ENCODE measurements at places on chromosomes 4 and X.
A peak's percentile ranks its signal among the peaks of the same experiment; 100 is the strongest.

- DNase-seq = no peak
Observed at GRCh38 chrX:10038585-10038984, 71.4 kb downstream of the CLDN34 start.

- DNase-seq = no peak
Observed at GRCh38 chr4:175770555-175770954, 41.5 kb downstream of the GPM6A start.

- DNase-seq = peak; percentile 58
Observed at GRCh38 chrX:267771-268261, 13.4 kb upstream of the PLCXD1 start.

DNA sequence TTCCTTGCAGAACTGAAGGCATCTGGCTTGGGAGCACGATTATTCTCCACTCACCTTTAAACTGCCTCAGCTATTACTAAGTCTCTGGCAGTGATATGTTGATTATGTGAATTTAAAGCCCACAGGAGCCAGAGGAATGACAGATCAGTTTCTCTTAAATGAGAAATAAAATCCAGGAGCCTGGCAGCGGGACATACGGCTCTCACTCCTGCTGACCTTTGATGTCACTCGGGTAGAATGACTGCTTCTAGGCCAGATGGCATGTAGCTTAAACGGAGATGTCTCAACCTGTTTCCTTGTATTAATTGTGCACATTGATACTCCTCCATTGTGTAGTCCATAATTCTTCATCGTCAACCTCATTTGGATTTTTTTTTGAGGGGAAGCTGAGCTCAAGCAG, 4.0 kb upstream of the CBLL2 start:
- DNase-seq = no peak

GRCh38 chr4:158624889-158625478, 46.7 kb downstream of the C4orf46 start:
- DNase-seq = no peak

DNA sequence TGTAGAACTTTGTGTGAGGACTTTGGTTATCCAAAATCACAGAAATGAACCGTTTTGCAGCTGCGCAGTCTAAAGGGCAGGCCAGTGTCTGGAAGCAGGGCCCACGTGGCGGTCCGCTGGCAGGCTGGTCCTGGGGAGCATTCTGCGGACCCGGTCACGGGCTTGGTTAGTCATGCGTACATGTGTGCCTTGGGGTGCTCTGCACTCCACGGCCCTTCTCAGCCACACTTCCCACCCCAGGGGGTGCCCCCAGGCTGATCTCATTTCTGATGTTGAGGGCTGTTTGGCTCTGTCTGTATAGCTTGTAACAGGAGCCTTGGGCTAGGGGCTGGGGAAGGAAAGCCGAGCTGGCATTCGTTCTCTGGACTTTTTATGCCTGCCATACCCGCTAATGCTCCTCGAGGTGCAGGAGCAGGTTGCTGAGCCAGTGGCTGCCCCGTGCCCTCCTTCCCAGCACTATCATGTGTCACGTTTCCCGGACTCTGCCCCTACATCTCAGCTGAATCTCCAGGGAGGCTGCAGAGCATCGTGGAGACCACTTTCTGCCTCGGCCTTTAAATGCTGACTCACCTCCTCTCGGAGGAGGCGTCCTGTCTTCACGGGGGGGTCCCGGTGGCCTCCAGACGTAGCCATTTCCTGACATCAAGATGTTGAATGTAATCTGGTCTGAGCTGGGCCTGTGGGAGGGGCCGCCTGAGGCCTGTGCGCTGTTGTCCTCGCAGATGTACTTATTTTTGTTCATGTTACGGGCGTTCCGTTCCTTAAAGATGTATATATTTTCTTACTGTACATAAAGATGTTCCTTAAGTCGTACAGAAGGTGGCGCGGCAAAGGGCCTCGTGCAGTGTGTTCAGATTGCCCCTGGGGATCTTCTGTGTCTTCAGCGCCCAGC, 11.4 kb upstream of the TADA2B start:
- DNase-seq = no peak

- no peak for DNase-seq
Observed at GRCh38 chrX:108332281-108332680, 105.9 kb downstream of the COL4A6 start.

- DNase-seq = no peak
Observed at GRCh38 chrX:134538316-134538715, 78.4 kb downstream of the HPRT1 start.

- no peak for DNase-seq
Observed at GRCh38 chrX:4239650-4240540, 526.4 kb upstream of the PRKX start.

GRCh38 chr4:99564921-99565320, 1.1 kb upstream of the TRMT10A start:
- no peak for DNase-seq

DNA sequence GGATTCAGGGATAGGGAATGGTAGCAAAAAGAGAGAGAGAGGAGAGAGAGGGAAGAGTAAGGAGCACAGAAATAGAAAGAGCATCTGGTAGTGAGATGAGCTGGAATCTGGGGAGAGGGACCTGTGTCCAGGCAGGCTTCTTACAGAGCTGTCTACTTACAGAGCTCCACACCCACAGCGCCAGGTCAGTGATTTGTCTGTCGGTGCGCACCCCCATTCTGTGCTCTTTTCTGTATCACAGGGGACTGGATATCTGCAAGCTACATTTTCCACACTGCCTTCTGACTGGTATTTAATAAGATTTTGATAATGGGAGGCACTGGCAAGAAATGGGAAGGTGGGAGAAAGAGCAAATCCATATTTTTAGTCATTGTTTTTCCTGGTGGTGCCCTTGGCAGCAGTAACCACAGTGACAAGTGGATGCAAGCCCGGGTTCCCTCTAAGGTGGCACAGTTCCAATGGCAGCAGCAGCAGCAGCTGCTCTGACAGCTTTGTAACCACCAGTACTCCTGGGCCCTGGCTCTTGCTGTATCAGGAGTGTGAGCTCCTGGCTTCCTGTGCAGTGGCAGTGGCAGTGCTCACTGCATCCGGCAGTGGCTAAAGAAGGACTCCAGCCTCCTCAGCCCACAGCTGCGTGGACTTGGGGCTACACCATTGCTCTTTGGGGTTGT, 300.5 kb downstream of the TRIML1 start:
- DNase-seq = no peak

- DNase-seq = no peak
Observed at GRCh38 chr4:140162596-140162995, 8.6 kb upstream of the MAML3 start.

DNA sequence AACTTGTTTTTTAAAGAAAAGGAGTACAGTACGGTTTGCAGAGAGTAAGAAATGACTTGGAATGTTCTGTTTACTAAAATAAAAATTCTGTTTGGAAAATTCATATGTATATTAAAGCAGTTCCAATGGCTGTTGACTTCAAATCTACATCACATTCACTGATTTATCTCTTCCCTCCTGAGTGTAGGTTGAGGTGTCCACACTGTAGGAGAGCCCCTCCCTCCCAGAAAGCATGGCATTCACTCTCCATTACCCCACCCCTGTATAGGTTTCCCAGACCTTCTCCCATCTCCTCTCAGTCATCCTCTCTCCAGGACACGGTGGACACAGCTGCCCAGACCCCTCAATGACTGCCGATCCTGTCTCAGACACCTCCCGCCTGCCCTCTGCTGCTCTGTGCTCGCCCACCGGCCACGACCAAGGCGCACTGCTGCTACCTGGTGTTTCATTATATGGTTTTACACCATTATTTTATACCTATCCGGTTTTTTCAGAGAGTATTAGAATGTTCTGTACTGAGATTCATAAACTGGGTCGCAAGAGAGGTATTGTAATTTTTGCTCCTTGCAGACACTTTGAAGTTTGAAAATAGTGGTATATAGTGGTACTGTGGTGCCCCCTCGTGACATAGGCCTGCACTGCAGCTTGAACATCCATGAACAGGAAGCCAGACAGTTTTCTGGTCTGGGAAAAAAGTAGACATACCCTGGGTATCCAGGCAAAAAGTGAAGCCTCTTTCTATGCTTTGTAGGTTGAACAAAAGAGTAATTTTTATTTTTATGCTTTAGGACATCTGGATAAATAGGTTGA, 38.8 kb upstream of the BEX4 start:
- peak; percentile 78 for DNase-seq

GRCh38 chr4:25144870-25145481, 15.3 kb downstream of the SEPSECS start:
- DNase-seq = no peak

DNA sequence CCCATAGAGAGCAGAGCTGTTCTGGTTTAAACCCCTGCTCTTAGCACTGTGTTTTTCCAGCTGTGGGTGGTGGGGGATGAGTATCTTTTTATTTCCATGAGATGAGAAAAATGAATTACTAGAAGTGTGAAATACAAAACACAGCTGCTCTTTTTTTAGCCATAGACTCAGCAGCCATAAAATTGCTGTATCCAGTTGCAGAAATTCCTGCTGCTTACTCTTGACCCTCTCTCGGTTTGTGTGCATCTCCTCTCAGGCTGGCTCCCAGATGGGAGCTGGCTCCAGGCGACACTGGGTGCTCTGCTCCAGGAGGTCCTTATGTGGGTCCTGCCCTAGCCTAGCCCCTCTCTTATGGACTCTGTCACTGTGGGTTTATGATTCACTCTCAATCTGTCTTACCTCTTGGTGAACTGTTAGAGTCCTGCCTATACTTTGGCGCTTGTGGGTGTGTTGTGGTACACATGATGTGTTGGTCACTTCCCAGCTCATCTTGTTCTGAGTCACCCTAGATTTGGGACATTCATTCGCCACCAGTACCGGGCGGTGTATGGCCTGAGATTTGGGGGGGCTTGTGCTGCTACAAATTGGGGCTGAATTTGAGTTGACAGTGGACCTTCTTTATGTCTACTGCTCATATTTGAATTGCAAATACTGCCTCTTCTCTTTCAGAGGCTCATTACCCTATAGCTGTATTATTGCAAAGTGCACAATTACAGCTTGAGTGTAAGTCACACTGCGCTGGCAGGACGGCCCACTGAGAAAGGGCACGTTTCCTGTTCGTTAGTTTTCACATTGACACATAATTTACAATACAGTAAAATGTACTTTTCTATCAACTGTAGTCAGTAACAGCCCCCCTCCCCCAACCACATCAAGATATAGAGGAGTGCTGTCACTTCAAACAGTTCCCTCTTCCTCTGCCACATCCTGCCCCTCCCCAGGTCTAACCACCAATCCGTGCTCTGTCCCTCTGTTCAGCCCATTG, 46.9 kb upstream of the MSANTD1 start:
- DNase-seq = no peak

- no peak for DNase-seq
Observed at GRCh38 chr4:1981251-1982058, 27.3 kb downstream of the NELFA start.

GRCh38 chrX:77771601-77772000, 14.4 kb downstream of the ATRX start:
- DNase-seq = no peak

GRCh38 chr4:93779228-93779627, 49.3 kb upstream of the ATOH1 start:
- DNase-seq = no peak

- DNase-seq = peak; percentile 58
Observed at GRCh38 chr4:25060963-25061340, 30.2 kb upstream of the LGI2 start.

DNA sequence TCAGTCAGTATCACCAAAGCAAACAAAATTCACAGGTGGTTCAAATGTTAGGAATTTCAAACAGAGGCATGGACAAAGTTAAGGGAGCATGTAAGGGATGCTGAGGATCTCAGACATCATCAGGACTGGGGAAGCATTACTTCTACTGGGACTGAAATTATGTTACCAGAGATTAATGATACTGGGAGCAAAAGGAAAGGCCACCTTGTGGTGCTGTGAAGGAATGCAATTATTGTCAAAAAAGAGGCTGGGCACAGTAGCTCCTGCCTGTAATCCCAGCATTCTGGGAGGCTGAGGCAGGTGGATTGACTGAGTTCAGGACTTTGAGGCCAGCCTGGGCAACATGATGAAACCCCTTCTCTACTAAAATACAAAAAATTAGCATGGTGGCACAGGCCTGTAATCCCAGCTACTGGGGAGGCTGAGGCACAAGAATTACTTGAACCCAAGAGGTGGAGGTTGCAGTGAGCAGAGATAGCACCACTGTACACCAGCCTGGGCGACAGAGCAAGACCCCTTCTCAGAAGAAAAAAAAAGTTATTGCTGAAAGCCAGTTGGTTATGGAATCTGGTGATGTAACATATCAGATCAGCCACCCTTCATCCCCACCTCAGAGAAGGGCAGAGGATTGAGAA, 954.3 kb downstream of the PCDH7 start:
- no peak for DNase-seq

DNA sequence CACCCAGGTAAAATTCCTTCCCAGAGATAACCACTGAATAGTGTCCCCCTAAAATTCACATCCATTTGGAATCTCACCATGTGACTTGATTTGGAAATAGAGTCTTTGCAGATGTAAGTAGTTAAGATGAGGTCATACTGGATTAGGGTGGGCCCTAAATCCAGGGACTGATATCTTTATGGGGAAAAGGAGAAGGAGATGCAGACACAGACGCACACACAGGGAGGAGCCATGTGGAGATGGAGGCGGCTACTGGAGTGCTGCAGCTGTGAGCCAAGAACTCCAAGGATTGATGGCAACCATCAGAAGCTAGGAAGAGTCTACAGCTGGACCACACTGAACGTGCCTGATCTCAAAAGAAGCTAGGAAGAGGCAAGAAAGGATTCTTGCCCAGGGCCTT, 96.6 kb upstream of the SRD5A3 start:
- no peak for DNase-seq

- no peak for DNase-seq
Observed at GRCh38 chrX:148229801-148230303, 248.7 kb downstream of the FMR1NB start.

DNA sequence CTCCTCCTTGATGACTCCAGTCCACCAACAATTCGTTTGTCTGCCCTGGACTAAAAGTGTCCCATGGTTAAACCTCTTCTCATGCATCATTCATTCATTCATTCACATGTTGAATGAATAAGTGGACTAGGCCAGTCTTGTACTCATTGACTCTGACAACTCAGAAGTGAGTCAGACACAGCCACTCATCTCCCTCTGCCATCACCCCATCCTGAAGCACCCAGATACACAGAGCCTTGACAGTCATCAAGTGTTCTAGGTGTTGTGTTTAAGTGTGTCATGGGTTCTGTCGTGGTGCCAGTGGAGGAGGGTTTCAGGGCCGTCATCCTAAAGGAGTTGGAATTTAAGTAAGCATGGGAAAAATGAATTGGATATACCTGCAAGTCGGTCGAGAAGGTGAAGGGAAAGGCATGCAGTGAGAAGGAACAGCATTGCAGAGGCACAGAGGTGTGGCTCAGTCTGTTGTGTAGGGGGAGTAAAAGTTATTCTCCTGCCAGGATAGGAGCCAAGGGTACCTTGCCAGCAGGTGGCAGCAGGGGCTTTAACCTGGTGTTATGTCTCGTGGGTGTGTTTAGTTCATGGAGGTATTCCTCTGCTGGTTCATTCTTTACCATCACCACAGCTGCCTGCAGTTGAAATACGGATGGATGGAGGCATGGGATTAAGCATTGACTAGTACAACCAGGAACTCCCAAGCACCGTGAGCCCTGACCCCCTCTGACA, 18.3 kb downstream of the MAGED2 start:
- DNase-seq = no peak

Data from ascending aorta (tissue), 2 donors.